ENCODE measurements at places on chromosomes 1 and 21.

GRCh38 chr1:191671236-191671635 is 487.0 kb upstream of the RGS18 start:
- no peak for DNase-seq

DNA sequence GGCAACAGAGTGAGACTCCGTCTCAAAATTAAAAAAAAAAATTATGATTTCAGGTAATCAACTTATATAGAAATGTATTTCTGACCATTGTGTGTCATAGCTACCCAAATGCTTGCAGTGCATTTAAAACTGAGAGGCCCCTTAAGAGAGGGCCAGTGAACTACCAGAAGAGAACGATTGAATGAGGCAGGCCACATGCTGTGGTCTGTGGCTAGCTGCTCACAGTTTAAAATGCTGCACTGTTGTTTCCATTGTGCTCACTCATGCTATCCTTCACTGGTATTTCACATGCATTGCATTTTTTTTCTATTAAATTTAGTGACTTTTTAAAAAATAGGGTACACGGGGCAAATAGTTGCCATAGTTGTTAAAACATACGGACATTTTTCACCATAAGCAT is 26.0 kb downstream of the CHML start:
- no peak for DNase-seq

DNA sequence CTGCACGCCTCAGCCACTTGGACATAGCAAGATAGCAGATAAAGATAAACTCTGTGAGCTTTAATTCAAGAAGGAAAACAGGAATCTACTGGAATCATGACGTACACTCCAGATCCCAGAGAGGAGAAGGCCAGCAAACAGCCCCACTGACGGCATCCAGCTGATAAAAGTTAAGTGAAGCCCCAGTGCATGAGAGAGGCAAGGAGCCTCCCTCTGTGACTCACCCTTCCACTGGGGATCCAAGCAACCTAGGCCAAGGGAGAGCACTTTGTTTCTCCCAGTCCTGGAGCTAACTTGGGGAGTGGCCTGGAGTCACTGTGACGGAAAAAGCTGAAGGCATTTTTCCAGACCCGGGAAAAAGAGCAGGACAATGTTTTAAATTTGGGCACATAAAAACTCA is 270.0 kb downstream of the AKT3 start:
- DNase-seq = no peak

GRCh38 chr1:109112056-109112651 is 1.8 kb upstream of the ELAPOR1 start:
- peak; percentile 21 for DNase-seq

- DNase-seq = no peak
Observed at GRCh38 chr1:175479521-175480342, 263.7 kb downstream of the TNR start.

DNA sequence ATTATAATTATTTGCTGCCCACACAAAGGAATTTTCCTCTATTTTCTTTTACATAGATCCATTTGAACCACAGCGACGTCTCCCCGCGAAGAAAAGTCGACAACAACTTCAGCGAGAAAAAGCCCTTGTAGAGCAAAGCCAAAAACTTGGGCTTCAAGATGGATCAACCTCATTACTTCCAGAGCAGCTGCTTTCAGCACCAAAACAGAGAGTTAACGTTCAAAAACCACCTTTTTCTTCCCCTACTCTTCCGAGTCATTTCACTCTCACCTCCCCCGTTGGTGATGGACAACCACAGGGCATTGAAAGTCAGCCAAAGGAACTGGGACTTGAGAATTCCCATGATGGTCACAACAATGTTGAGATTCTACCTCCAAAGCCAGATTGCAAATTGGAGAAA is 7.2 kb downstream of the GORAB start:
- DNase-seq = no peak

- peak; percentile 2 for DNase-seq
Observed at GRCh38 chr1:82646336-82646735, 845.6 kb downstream of the ADGRL2 start.

GRCh38 chr1:109281680-109282496 is 1.1 kb downstream of the PSRC1 start:
- peak; percentile 44 for DNase-seq

GRCh38 chr1:174366946-174367345 is 80.8 kb upstream of the GPR52 start:
- no peak for DNase-seq

GRCh38 chr1:1842360-1843146 is 48.3 kb downstream of the GNB1 start:
- DNase-seq = no peak

DNA sequence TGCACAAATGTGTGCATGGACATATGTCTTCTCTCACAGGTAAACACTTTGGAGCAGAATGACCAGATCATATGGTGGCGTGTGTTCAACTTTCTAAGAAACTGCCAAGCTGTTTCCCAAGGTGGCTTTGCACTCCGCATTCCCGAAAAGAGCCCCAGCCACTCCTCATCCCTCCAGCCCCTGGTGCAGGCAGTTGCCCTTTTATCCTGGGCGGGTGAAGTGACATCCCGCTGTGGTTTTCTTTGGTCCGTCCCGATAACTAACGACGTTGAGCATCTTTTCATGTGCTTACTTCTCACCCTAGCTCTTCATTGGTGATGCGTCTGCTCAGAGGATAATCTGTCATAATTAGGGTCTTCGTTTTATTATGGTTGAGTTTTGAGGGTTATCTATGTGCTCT is 612.5 kb downstream of the MATN1 start:
- no peak for DNase-seq

GRCh38 chr1:22317920-22318243 is 133.8 kb upstream of the ZBTB40 start:
- no peak for DNase-seq

DNA sequence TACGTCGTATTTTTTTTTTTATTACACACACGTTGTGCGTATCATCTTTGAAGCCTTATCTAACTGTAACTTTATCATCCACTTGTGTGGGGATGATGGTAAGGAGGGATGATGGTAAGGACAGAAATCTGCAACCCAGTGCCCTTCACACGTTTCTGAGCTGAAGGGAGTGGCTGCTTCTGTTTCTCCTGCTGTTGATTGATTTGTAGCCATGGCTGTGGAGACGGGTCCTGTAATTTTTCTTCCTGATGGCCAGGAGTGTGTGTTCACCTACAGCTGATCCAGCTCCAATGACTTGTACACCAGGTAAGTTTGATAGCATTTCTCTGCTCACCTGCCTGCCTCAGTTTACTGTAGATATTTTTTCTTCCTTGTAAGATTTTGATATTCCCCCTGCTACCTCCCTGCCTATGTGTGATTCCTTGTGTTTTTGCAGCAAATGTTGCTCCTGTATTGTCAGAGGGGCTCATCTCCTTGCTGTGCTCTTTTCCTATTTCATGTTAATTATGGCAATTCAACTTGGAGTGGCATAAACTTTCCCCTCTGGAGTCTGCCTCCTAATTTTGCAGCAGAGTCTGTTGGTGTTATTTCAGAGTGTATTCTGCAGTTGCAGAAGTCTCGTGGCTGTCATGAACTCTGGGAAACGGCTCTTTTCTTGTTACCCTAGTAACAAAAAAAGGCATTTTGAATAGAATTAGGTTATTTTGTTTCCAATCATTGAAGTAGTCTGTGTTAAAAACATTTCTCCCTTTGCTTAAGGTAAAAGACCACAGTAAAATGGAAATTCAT is 64.1 kb downstream of the SH3BGR start:
- no peak for DNase-seq

GRCh38 chr21:34939673-34940331 is 109.3 kb downstream of the RUNX1 start:
- no peak for DNase-seq

- no peak for DNase-seq
Observed at GRCh38 chr1:182662121-182662890, 22.1 kb downstream of the RGS8 start.

DNA sequence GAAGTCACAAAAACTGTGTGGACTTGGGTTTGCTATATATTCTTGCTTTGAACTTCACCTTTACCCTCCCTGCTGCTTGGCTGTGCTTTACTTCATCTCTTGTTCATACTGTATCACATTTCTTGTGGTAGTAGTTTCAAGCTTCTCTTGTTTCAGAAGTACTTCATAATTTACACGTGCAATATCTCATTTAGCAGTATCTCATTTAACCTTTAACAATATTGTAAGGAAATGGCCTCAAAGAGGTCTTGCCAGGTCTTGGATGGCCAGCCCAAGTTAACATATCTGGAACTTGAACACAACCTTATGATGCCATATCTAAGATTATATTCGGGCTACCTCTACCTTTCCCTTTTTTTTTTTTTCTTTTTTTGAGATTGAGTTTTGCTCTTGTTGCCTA is 1.7 kb upstream of the TRIM45 start:
- DNase-seq = no peak

- no peak for DNase-seq
Observed at GRCh38 chr1:213973129-213973528, 14.6 kb upstream of the PROX1 start.

DNA sequence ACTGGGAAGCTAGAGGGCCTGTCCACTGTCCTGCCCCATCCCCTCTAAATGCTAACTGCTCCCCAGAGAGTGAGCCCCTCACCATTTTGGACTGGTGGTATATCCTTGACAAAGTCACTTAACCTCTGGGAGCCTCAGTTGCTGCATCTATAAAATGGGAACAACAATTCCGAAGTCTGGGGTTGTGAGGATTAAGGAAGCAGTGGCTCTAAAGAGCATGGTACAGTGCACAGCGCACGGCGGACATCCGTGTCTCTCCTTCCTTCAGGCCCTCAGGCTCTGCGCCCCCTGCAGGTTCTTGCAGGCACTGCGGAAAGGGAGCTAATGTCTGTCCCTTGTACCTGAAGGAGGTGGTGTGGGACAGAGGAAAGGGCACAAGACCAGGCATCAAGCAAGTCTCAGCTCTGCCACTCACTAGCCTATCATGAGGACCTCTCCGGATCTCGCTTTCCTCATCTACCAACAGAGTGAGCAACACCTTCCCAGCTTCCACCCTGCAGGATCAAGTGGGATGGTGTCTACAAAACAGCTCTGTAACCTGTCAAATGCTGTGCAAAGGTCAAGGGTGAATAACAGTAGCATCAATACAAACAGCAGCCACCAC is 20.1 kb downstream of the ECE1 start:
- peak; percentile 77 for DNase-seq

- no peak for DNase-seq
Observed at GRCh38 chr21:16309250-16309971, 579.6 kb downstream of the USP25 start.

- DNase-seq = no peak
Observed at GRCh38 chr1:87239997-87240605, 88.6 kb upstream of the LMO4 start.

GRCh38 chr1:170727963-170728362 is 64.0 kb downstream of the PRRX1 start:
- no peak for DNase-seq

GRCh38 chr1:163063143-163063542 is 6.0 kb upstream of the RGS4 start:
- no peak for DNase-seq

DNA sequence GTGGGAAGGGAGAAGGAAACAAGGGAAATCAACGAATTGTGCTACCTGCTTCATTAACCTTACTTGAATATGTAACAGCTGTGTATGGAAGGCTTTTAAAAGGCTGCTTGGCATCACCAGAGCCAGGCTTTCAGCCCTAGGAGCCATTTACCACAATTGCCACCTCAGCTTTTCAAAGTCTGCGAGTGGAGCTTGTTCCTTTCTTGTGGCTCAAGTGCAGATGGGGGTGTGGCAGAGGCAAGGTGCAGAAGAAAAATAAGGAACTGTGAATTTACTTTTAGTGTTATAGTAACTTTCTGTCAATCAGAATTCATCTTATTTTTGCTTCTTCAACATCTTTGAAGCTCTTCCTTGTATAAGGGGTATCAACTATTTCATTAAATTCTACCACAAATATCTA is 17.6 kb downstream of the CLCA2 start:
- DNase-seq = peak; percentile 6

GRCh38 chr1:11641776-11642305 is 12.4 kb downstream of the FBXO2 start:
- no peak for DNase-seq

DNA sequence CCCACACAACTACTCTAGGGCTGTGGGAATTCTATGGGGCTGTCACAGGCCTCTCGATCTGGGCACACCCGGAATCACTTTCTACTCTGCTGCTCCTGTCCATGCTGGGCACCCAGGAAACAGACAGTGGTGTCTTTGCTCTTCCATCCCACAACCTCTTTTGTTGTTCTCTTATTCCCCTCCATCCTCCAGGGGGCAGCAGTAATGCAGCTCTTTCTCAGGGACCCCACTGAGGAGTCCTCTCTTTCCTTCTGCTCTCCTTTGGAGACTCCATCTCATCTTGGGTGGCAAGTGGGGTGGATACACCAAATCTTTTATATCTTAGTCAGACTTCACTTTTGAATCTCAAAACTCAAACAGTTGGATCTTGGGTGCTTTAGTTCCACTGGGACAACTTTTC is 206.3 kb downstream of the HS2ST1 start:
- DNase-seq = no peak

DNA sequence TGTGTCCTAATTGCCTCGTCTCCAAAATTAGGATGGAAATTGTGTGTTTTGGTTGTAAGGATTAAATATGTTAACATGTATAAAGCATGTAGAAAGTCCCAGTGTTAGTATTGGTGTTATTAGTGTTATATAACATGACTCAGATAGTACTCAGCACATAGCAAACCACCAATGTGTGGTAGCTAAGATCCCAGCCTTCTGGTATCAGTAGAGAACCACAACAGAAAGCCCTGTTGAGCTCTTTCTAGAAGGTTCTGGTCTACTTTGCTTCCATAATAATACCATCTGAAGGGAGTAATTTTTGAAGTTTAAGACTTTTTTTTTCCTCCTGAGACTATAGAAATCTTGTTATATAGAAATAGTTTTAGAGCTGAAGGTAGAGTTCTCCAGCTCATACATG is 259.3 kb upstream of the SGIP1 start:
- DNase-seq = no peak

GRCh38 chr1:204829133-204829825 is 41.4 kb upstream of the NFASC start:
- no peak for DNase-seq

- no peak for DNase-seq
Observed at GRCh38 chr1:115156826-115157468, 67.6 kb upstream of the TSPAN2 start.

DNA sequence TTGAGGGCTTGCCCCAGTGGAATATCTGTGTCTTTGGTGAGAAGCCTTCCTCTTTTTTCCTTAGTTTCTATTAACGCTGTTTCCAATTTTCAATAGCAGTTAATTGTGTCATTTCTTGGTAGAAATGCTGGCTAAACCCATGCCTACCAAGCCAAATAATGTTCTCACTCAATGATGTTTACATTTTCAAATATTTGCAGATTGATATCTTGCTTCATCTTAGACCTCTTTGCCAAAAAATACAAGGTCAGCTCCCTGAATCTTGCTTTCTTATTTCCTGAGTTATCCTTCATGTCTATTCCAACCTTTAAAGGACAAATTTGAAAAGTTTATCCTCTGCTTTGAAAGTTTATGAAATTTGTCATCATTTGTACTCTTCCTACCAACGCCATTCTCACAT is 5.1 kb downstream of the KCNJ15 start:
- no peak for DNase-seq

- no peak for DNase-seq
Observed at GRCh38 chr1:214927796-214928195, 154.7 kb upstream of the KCNK2 start.

DNA sequence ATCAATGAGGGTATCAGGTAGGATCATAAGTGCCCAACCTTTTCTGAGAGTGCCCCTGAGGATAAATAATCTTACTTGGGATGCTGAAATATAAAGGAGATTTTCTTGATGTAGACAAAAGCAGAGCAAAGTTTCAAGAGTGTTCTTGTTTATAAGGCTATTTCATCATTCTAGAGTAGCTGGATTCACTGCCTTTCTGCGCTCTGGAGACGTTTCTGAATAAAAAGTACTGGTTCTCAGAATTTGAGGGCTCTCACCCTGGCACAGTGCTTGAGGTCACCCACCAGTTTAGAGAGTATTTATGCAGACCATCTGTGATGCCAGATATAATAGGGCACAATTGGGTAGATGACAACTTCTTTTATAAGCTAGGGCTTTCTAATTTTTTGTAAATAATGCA is 103.3 kb downstream of the GDAP2 start:
- DNase-seq = no peak
